ENCODE measurements at places on chromosomes 3 and 15.

- DNase-seq = no peak
These were observed 154.5 kb upstream of the TSC22D2 start for GRCh38 chr3:150253622-150254021.

DNA sequence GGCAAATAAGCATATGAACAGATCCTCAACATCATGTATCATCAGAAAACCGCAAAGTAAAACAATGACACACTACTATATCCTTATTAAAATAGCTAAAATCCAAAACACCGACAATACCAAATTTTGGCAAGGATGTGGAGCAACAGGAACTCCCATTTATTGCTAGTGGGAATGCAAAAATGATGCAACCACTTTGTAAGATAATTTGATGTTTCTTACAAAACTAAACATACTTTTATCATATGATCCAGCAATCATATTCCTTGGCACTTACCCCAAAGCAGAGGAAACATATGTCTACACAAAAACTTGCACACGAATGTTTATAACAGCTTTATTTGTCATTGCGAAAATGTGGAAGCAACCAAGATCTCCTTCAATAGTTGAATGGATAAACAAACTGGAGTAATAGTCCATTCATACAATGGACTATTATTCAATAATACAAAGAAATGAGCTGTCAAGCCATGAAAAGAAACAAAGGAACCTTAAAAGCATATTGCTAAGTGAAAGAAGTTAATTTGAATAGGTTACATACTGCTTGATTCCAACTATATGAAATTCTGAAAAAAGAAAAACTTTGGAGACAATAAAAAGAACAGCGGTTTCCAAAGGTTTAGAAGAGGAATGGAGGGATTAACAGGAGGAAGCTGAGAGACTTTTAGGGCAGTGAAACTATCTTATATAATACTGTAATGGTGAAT is 172.0 kb downstream of the VPS13C start:
- no peak for DNase-seq

- DNase-seq = no peak
These were observed 215.3 kb downstream of the MEIS2 start for GRCh38 chr15:36884936-36885635.

DNA sequence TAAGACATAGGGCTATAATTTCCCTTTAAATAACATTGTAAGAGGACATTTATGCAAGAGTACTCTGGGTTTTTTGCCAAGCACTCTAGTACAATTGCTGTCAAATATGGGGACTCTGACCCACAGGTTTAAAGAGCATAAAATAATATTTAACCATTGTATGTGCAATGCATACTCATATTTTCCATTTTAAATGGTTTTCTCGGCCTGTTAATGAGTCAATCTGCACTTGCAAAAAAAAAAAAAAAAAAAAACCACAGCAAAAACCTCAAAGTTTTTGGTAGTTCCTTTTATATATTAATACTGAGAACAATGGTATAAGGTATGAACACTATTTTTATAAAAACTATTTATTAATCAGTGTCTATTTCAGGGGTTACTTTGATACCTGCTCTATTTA is 304.0 kb upstream of the CBLB start:
- no peak for DNase-seq

DNA sequence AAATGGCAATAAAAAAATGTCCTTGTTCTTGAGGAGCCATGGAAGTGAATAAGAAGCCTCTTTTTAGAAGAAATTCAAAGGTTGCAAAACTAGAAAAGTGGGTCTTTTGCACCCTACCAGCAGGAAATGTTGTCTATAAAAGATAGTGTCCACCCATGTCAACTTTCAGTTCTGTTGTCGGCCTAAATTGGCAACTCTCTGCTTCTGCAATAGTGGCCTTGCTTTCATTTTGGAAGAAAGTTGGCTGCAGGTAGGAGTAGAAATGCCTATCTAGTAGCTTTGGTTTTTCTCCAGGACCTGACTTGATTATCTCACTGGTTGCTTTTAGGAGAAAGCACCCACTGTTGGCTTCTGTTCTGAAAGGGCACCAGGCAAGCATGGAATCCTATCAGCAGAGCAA is 85.4 kb downstream of the TMEM108 start:
- DNase-seq = no peak

- no peak for DNase-seq
These were observed 55.4 kb upstream of the LRRFIP2 start for GRCh38 chr3:37229740-37230139.

- DNase-seq = no peak
These were observed 175.8 kb upstream of the P2RY1 start for GRCh38 chr3:152658977-152659720.

- DNase-seq = no peak
These were observed 155.7 kb downstream of the NEK10 start for GRCh38 chr3:27213450-27213849.

DNA sequence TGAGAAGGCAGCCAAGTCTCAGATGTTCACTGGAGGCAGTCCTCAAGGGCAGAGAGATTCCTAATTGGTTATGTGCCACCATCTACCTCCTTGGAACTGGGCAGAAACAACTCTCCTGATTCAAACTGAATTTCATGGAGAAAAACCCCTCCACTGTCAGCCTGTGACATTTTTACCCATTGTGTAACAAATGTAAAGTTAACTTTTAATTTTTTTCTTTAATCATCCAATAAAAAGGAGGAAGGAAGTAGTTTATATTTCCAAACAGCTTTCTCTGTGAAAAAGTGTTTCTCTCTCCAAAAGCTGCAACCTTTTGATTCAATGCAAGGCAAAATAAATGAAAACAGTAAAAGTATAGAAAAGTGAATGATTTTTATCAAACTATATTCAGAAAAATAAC is 510 bp upstream of the COLQ start:
- DNase-seq = no peak

- DNase-seq = no peak
These were observed 527.1 kb upstream of the DPPA4 start for GRCh38 chr3:109864452-109864851.

DNA sequence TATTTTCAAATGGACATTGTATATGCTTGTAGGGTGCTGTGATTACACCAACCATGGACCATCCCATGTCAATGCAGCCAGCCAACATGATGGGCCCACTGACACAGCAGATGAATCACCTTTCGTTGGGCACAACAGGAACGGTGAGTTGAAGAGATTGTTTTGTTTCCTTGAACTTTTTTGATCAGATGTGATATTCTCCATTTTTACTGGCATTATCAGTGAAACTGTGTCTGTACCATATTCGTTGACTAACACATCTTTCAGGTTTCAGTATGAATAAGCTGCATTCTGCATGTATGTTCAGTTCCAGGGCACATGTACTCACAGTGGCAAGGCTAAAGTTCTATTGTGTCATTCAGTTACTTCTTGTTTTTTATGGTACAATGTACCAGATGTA is 655.2 kb downstream of the RBMS3 start:
- no peak for DNase-seq

DNA sequence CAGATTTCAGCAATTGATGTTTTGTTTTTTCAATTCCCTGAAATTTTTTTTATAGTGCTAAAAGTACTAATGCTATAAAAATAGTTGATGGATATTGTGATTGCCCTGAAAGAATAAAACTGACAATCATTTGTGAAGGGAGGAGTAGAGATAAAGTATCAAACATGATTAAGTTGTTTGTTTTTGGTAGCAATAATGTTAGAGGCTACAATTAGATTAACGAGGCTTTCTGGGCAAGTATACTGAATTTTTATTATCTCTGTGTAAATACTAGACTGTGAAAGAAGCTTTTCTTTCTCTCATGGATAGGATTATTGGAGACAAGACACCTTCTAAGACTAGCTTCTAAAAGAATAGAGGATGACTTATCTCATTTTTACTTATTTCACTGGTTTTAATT is 15.6 kb downstream of the NR1D2 start:
- DNase-seq = no peak

DNA sequence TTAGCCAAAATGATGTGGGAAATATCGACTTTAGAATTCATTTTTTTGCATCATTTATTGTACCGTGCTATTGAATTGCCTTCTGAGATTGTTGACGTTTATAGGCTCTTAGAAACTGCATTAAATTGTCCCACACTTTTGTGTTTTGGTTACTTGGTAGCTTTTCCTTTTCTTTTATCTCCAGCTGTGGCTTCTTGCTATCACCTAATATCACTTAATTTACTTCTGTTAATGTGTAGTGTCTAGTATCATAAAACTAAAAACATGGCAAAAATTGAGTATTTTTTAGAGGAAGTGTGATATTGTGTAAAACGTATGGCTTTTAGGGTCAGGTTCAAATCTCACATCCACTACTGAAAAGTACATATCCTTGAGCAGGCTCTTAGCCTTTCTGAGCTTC is 11.2 kb downstream of the TMOD3 start:
- no peak for DNase-seq

DNA sequence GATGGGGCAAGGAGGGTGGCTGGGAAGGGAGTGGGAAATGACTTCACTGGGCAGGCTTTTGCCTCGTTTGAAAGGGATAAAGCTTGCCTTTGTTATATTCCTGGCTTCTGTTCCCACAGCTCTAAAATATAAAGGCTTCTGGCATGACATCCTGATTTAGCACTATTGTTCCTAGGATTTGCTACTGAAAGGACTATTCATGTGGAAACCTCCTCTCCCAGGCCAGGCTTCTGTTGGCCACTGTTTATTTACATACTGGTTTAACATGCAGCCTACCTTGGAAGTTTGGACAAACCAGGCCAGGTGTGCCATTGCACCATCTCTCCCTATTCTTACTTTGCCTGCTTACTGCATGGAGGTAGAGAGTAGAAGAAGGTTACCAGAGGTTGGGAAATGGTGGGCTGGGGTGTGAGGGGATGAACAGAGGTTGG is 2.4 kb upstream of the LMCD1 start:
- DNase-seq = no peak

DNA sequence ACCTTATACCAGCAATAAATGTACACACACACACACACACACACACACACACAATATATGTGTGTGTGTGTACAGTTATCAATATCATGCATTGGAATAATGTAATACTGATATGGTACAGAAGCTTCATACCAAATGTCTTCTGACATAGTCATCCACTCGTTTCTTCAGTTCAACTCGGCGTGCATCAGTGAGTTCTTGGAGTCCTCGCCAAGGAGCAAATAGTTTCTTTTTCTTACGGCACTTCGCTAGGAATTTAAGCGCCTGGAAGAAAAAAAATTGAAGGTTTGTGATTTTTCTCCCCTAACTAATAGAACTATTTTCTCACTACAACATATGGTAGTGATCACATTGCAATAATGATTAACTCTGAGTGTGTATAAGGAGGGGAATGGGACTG is 32.1 kb upstream of the GOLGB1 start:
- no peak for DNase-seq

- DNase-seq = no peak
These were observed 6.4 kb upstream of the CAPN7 start for GRCh38 chr3:15199493-15200105.

DNA sequence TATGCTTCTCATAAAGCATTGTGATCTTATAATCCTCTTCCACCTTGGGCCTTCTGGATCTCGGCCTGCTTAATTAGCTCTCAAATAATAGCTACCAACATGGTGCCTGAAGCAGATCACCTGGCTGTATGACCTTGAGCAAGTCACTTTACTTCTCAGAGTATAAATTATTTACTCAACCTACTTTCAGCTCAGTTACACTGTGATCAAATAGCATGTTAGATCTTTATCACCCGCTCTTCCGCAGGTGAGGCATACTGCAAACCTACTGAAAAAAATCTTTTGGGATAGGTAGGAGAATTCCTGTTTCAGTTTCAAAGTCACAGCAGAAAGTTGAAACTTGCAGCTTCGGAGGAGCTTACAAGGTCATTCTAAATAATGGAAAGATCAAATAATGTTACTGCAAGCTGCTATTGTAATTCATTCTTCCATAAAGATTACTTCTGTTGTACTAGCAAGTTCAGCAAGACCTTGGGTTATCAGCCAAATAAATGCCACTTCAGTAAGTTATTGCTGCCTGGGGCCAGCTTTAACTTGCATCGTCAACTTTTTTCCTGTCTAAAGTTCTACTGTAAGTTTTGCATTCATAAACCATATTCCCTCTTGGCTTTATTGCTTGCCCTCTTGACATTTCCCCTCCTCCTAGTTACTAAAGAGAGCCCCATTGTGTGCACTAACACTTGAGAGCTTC is 268.4 kb upstream of the ATP11B start:
- no peak for DNase-seq

- DNase-seq = no peak
These were observed 31.6 kb upstream of the RAP2B start for GRCh38 chr3:153130312-153130977.

Data from stimulated activated CD8-positive, alpha-beta memory T cell treated with anti-CD3 and anti-CD28 coated beads, Interleukin-4, amount 100 ng/mL, for 1 hour (primary cell).